ENCODE measurements at places on chromosomes 11 and 22. TPM values are rescaled to one million over a fixed set of nuclear protein-coding genes. Genes with fewer than 3 reads are reported as not detected.

Gene MFRP
- polyA plus RNA-seq = not detected

Gene TCN1
- not detected for polyA plus RNA-seq

- no peak for DNase-seq
These were observed 44.1 kb downstream of the USP28 start for GRCh38 chr11:113831314-113831713.

DNA sequence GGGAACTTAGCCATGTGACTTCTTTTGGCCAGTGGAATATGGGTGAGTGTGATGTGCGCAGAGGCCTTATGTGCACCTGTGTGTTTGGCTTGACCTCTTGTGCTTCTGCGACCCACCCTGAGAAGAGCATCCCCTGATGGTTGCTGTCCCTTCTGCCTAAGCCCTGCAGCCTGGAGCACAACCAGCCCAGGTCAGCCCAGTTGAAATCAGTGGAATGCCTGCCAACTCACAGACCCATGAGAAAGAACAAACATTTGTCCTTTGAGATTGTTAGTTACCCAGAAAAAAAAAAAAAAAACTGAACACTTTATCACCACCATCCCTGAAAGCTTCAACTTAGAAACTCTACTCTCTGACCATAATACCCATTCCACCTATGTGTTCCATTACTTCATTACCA lies 38.5 kb downstream of the PAMR1 start:
- no peak for DNase-seq

DNA sequence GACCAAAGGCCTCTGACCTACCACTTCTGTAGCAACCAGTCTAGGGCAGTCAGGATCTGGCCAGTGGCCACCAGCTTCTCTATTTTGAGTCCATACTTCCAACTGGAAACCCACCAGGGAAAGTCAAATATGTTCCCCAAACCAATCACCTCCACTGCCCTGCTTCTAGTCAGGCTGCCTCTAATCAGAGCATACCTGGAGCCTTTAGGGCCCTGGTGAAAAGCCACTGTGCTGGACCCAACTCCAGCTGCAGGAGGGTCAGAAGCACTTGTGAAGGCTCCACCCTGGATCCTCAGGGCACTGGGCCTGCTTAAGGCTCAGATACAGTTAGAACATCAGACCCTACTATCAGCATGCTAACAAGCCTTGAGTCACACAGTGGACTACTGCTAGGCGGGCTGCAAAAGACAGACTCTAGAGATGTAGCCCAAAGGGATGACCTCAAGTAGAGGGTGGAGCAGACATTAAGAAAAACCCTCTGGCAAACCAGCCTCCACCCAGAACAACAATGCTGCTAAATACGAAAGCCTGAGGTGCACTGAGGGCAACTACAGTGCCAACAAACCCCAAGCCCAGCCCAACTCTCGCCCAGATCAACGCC lies 69.2 kb downstream of the DGCR2 start:
- DNase-seq = no peak

GRCh38 chr11:70109006-70109405 lies 30.9 kb downstream of the ANO1 start:
- DNase-seq = peak; percentile 47

- peak; percentile 33 for DNase-seq
These were observed 17.6 kb downstream of the BLID start for GRCh38 chr11:122098261-122098980.

- DNase-seq = peak; percentile 98
These were observed 417 bp upstream of the BRSK2 start for GRCh38 chr11:1389103-1389931.

All from kidney (tissue), 22 donors.